D341Med (cell line): ENCODE measurements at places on chromosomes 16 and 17.

DNA sequence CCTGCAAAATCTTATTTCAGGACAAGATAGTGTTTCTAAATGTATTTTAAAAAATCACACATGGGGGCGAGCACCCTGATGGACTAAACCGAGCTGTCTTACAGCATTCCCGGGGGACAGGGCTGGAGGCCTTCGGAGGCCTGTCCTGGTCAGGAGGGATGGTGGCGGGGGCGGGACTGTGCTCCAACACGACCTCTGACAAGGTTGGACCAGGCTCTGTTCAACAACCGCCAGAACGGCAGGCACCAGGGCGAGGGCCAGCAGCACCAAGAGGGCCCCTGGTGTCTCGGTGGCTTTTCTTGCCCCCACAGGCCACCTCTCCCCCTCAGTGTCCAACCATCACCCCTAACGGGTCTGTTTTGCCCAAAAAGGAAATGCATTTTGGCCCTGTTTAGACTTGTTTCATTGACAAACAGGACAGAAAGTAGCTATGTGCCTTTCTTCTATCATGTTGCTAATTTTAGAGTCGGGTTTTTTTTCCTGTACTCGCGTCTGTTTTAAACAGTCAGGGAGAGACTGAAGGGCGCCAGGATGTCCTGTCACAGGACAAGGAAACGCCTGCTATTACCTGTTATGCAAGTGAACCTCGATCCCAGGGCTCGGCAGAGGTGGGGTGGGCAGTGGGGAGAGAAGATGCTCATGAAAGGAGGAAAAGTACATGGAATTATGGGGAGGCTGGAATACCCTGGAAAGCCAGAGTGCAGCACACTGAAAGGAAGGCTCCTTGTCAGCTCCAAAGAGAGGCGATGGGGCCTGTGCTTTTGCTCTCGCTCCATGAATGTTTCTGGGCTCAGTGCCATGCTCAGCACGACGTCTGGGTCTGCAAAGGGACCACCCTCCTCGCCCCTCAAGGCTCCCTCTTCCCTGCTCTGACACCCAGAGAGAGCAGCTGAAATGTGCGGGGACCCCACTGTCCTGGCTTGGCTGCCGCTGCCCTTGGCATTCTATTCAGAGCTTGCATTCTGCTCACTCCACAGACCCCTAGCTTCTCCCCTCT lies 11.9 kb downstream of the TMEM204 start:
- no peak for DNase-seq

DNA sequence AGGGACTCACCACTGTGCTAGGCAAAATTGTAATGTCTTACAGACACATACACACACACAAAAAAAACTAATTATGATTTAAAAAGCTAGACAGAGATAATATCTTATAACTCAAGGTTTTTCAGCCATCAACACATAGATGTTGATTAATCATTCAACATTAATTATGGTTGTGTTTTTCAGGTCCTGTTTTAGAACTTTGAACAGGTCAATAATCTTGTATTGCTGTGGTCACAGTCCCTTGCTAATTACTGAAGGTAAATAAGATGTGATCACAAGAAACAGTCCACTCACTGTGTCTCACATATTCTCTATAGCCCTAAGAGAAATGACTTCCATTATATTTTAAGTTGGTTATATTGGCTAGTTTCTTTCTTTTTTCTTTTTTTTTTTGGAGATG lies 32.4 kb upstream of the TENT4B start:
- DNase-seq = no peak

GRCh38 chr16:69568676-69569075 lies 2.9 kb downstream of the NFAT5 start:
- DNase-seq = no peak

DNA sequence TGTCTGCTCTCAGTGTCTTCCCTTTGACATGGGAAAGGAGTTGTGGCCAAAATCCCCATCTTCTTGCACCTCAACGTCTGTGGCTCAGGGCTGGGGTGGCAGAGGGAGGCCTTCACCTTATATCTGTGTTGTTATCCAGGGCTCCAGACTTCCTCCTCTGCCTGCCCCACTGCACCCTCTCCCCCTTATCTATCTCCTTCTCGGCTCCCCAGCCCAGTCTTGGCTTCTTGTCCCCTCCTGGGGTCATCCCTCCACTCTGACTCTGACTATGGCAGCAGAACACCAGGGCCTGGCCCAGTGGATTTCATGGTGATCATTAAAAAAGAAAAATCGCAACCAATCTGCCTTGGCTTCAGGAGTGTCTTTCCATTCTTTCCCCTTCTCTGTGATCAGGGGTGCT lies 918 bp upstream of the MRM1 start:
- DNase-seq = no peak

- DNase-seq = no peak
Measured at GRCh38 chr16:2948807-2949704, 15.0 kb upstream of the KREMEN2 start.

DNA sequence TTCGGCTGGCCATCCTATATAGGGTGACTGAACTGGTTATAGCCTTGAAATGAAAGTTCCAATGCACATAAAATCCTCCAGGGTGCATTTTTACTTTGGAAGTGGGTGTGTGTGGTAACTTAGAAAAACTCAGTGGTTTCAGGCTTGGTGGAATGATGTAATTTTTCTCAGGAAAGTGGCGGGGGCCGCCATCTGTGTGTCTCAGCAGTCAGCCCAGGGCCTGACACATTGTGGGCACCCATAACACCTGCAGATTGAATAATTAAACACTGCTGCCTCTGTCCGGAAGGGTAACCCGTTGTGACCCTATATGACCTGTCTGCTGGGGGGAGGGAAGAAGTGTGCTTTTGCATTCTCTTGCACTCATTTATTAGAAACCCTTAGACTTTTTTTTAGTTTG lies 2.2 kb upstream of the PDP2 start:
- DNase-seq = no peak

DNA sequence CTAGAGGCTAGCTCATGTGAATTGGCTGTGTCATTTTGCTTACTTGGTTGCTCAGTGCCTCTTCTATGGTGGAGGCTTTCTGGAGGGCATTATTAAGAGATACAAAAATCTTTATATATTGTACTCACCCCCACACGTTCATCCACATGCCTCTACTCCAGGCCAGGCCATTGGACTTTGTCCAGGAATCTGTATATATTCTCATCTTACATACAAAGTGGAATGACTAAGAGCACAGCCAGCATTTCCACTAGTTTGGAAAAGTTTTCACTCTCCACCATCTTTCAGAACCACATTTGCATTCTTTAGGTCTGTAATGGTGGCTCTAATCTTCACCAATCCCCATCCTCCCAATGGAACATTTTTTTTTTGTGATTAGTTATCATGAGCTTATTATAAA lies 4.8 kb upstream of the GLG1 start:
- DNase-seq = no peak

GRCh38 chr17:47998044-47998443 lies 27.1 kb downstream of the CDK5RAP3 start:
- peak; percentile 58 for DNase-seq

DNA sequence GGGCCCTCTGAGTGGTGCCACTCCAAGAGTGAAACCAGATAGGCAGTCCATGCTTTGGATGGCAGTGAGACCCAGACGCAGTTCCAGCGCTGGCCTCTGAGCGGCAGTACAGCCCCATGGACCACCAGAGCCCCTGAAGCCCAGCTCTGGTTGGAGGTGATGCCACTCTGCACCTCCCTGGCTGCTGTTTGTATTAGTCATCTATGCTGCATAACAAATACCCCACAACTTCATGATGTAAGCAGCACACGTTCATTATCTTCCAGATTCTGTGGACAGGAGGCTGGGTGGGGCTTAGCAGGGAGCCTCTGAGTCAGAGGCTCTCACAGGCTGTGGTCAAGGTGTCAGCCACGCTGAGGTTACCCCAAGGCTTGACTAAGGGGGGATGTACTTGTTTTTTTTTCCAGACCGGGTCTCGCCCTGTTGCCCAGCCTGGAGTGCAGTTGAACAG lies 5.1 kb upstream of the NME4 start:
- DNase-seq = peak; percentile 80

- no peak for DNase-seq
Measured at GRCh38 chr17:40680998-40681397, 16.0 kb upstream of the KRT222 start.

DNA sequence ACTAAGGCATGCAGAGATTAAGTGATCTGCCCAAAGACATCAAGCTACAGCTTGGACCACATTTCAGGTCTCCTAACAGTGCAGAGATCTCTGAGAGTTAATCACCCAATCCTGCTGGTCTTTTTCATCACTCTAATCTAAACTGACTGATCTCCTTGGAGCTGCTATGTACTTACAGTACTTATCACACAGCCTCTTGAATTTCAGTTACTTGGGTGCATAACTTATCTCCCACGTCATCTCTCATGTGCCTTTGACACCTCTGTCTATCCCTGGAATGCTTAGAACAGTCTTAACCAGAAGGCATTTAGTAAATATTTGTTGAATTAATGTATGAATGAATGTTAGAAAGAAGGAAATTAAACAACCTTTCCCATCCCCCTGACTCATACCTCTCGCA lies 139.0 kb downstream of the SNX11 start:
- no peak for DNase-seq

GRCh38 chr17:68507576-68507975 lies 4.7 kb upstream of the PRKAR1A start:
- DNase-seq = no peak

DNA sequence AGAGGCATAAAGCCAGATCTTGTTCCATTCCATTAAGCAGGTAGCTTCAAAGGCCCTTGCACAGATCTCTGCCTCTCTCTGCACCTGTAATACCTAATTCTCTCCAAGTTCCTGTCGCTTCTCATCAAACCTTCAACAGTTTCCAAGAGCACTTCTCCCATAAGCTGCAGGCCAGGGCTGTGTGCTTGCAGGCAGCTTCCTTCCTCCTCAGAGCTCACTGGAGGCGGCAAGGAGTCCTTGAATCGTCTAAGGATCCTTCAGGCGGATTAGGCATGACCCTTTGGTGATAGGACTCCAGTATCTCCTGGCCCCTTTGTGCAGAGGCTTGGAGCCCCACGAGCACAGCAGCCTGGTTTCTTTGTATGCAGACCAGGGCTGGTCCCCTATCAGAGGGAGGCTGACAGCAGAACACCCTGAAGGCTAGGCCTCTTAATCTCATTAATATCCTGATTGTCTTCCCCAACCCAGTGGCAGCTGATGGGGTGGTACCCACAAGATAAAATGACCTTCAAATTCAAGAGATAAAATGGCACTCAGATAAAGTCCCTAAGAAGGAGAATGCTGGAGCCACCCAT lies 19.8 kb downstream of the HNF1B start:
- no peak for DNase-seq

DNA sequence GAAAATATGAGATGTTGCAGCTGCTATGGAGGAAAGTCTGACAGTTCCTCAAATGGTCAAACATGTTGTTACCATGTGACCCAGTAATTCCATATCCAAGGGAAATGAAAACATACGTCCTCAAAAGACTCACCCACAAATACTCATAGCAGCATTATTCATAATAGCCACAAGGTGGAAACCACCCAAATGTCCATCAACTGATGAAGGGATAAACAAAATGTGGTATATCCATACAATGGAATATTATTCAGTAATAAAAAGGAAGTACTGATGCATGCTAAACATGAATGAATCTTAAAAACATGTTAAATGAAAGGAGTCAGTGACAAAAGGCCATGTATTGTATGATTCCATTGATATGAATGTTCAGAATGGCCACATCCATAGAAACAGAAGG lies 140.2 kb downstream of the PITPNC1 start:
- no peak for DNase-seq

DNA sequence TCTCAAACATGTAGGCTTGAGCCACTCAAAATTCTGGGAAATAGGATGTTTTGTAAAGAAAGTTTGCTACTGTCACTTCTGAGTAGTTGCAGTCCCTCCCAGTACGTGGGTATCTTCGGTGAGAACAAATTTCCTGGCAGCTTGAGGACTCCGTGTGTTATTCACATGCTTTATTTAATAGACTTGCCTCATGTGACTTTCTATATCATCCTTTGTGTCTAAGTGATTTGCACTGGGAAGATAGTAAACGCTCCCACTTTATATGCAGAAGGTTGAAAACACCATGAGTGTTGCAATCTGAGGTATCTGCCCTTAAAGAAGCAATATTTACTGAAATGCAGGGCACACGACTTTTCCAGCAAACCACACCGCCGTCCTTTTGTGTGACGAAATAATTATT lies 643.7 kb downstream of the MAF start:
- no peak for DNase-seq
